ENCODE measurements at places on chromosomes 5 and 9. TPM values are rescaled to one million over a fixed set of nuclear protein-coding genes. Genes with fewer than 3 reads are reported as not detected.

DNA sequence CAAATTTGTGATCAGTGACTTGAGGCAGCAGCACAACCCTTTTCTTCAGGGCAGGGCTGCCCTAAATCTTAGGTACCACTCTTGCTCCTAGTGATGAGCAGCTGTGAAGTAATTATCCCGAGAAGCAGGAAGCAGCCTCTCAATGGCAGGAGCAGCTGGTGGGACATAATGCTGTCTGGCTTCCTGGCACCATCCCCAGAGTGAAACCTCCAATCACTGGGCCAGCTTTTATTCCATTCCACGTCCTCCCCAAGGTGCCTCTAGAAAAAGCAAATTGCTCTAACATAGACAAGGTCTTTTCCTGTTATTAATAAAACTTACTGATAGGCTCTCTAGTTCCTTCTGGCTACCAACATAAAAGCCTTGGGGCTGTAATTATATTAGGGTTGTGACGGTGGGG lies 154.0 kb downstream of the FRMD3 start:
- no peak for DNase-seq

DNA sequence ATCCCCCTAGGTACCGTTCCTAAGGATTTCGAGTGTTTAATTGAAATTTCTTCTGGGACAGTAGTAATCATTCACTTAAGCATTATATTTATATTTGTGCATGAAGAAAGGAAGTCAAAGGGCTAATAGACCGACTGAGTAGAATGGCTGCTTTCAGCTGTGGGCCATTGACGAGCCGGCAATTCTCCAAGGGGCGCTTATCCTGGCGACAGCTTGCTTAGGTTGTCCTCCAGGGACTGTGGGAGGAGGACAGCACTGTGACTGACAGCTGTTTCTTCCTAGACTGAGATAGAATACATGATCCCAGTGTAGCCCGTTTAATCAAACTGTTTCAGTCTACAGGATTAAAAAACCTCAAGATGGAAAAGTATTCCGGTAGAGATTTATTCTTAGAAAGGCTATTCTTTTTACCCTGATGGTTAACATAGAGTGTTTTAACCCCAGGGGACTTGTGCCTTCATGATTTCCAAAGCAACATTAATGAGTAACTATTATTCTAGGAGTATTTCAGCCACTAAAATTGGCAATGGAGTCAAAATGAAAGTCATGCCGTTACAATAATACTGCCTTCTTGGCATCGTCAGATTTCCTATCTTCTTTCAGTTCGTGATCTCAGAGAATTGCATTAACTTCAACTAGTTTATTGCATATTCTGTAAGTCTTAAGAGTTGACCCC lies 943.1 kb upstream of the WWC1 start:
- DNase-seq, result no peak

DNA sequence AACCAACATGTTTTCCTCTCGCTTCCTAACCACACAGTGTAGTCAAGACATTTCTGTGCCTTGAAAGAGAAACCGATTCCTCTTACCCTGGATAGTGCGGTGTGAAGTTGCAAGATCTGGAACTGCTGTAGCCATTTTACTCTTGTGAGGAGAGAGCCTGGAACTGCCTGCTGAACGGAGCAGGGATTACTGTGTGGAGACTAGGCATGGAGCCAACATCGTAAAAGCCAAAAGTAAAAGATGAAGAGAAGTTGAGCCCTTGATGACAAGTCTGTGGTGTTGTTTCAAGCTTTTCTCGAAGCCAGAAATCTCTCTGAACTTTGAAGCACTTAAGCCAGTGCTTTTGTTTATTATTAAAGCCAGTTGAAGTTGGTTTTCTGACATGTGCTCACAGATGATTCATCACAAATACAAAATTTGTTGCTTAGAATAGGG lies 110.1 kb upstream of the GRIN3A start:
- no peak for DNase-seq

- no peak for DNase-seq
These were observed 30.8 kb downstream of the HABP4 start for GRCh38 chr9:96480736-96481135.

The PCDHGC5 gene
- polyA plus RNA-seq, result not detected

DNA sequence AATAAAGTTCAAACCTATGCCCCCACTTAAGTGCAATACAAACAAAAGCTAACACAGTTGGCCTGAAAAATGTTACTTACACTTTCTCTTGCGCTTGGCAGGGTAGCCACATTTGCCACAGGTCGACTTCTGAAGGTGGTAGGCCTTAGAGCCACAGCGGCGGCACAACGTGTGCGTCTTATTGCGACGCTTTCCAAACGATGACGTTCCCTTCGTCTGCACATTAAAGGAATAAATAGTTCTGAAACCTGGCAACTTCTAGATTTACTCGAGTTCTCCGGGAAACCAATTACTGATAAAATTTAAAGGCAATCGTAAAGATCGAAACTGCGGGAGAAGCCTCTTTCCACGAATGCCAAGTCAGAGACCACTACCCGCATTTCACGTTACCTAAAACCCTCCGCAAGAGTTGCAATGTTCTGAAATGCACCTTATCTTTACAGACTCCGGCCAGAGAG lies 602 bp downstream of the RPL37 start:
- DNase-seq, result peak; percentile 30
